Kasumi-1 (cell line): ENCODE measurements at places on chromosomes 11 and 22.

DNA sequence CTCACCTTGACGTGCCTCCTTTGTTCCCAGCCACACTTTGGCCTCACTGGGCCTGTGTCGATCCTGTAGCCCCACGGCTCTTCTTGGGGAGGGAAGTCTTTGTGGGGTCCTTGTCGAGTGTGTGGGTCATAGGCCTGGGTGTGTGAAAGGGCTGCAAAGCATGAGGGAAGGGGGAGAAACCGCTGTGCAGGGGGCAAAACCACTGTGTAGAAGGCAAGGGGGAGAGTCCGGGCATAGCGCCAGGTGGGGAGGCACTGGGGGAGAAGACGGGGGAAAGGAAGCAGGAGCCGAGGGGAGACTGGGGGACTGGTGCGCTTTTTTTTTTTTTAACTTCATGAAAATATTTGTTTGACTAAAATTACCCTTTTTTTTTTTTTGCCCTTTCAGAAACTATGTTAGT lies 65.1 kb upstream of the RASD2 start:
- DNase-seq = peak; percentile 20

DNA sequence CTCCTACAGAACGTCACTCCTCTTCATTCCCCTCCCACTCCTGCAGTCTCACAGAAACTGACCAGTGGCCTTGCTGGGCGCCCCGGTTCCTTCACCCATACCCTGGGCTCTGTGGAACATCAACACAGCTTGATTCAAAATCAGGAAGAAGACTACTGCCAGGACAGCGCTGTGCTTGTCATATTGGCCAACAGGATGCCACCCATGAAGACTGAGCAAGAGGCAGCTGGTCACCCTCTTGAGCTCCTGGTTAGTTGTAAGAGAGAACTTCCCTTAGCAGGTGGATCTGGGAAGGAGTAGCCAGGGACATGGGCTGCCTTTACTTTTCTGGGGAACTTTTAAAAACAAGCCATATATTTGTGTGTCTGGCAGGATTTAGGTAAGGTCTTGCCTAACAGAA lies 110.4 kb upstream of the TIMP3 start:
- no peak for DNase-seq

DNA sequence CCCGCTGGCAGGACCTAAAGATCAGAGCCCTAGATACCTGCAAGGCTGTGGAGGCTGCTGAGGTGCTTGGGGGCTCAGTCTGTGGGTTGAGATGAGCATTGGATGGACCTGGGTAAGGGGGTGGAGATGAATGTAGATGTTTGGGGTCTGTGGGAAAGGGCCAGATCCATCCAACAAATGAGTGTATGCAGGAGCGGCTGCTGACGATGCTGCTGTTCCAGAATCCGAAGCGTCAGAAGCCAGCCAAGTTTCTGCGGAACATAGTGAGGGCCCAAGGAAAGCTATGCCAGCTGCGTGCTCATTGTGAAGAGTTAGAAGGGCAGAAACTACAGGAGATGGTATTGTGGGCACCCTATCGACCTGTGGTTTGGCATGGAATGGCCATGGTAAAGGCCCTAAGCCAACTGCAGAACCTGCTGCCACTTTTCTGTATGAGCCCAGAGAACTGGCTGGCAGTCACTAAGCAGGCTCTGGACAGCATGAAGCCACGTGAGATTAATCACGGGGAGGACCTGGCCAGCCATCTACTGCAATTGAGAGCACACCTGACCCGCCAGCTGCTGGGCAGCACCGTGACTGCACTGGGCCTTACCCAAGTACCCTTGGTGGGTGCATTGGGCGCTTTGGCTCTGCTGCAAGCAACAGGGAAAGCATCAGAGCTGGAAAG lies 36.6 kb downstream of the RRP8 start:
- no peak for DNase-seq

DNA sequence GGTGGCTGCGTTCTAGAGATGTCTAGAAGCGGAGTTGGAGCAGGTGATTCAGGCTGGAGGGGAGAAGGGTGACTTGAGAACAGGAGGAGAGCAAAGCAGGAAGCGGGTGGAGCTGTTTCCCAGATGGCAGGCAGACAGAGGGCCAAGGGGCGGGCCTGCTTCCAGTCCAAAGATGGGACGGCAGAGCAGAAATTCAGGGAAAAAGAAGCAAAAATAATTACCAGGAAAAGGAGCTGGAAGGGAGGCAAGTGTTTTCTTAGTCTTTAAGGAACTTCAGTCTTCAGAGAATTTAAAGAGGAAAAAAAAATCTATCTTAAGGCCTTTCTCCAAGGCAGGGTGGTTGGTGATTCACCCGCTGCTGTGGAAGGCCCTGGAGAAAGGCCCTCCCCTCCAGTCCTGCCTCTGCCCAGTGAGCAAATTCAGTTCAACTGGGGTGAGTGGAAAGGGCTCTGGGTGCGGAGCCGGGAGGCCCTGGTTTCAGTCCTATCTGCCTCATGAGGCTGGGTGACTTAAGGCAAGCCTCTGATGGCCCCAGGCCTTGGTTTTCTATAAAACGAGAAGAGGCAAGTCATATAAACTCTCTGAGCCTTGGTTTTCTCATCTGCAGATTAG lies 4.5 kb upstream of the CREB3L1 start:
- DNase-seq = peak; percentile 45

DNA sequence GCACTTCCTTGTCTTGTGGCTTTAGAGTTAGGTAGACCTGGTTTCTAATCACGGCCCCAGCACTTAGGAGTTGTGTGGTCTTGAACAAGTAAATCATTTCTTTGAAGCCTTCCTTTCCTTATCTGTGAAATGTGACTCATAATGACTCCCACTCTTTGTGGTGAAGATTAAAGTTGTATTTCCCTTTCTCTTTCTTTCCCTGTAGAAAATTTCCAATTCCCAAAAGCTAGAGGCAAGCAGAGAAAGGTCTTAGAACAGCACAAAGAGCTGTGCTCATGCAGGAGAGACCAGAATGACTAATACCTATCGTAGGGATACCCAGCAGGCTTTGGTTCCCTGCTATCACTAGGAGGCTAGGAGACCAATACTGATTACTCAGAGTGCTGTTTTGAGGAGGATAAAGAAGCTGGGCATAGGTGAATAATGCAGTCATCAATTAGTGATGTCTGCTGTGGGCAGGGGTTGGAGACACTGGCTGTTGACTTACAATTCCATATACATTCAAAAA lies 270.7 kb upstream of the SYN3 start:
- no peak for DNase-seq

GRCh38 chr11:83070731-83071566 lies 748 bp downstream of the RAB30 start:
- no peak for DNase-seq

DNA sequence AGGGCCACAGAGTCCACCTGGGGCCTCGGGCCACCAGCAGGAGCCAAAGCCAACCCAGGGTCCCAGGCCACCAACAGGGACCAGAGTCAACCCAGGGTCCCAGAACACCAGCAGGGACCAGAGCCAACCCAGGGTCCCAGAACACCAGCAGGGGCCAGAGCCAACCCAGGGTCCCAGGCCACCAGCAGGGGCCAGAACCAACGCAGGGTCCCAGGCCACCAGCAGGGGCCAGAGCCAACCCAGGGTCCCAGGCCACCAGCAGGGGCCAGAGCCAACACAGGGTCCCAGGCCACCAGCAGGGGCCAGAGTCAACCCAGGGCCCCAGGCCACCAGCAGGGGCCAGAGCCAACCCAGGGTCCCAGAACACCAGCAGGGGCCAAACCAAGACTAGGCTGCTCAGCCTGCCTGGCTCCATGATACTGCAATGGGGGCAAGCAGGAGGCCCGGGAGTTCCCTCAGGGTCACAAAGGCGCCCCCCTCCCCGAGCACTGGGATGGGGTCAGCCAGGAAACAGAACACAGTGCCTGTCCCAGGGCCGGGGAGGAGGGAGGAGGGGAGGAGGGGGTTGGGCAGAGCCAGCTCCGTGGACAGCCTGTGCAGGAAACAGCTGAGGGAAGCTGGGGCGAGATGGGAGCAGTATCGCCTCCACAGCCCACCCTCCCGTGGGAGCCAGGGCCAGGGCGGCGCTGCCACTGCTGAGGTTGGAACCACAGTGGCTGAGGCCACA lies 62.0 kb upstream of the PRR5 start:
- DNase-seq = no peak

DNA sequence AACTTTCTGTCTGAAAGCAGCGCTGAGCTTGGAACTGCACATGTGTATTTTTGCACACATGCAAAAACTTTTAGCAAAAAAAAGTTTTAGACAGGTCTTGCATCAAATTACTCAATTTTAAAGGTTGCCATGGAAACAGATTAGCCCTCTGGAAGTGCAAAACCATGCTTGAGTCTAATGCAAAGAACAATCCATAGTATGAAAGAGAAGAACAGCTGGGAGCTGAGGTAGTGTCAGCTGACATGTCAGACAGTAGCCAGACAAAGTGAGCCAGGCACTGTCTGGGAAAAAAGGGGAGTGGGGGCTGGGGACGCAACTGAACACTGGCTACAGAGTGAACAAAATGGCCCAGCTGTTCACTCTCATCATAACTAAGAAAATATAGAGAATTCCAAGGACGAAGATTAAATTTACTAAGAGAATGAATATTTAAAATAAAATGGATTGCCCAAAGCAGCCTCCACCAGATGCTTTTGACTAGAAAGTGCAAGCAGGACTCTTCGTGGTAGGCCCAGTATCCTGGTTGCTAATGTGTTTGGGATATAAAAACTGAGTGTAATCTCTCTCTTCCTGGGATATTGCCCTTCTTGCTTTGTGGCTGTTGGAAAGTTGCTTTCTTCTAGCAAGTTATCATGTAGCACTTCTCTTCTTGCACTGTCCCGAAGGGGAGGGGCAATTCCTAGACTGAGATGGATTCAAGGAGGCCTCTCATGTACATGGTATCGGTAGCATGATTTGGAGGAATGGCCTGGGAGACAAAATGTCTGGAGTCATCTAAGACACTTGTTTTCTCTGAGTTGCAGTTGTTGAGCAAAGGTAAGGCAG lies 434.1 kb upstream of the FAT3 start:
- DNase-seq = no peak

- no peak for DNase-seq
Observed at GRCh38 chr11:67534070-67534679, 10.9 kb upstream of the CABP2 start.

- no peak for DNase-seq
Observed at GRCh38 chr22:25953919-25954318, 211.9 kb downstream of the MYO18B start.

DNA sequence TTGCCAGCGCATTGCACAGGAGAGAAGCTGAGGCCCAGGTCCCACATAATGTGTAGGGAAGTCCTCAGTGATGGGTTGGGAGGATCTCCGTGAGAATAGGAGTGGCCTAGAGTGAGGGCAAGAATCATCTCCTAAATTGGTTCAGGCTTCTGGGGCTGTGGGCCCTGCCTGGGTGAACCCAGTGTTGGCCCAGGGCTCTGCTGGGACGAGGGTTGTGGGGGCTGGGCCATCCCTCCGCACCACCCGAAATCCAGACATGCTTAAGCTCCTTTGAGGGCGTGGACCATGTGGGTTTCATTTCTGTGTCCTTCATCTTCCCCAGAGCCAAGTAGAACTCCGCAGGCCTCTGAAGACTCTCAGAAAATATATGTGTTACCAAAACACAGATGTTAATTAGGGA lies 3.7 kb downstream of the MICALL1 start:
- DNase-seq = no peak

DNA sequence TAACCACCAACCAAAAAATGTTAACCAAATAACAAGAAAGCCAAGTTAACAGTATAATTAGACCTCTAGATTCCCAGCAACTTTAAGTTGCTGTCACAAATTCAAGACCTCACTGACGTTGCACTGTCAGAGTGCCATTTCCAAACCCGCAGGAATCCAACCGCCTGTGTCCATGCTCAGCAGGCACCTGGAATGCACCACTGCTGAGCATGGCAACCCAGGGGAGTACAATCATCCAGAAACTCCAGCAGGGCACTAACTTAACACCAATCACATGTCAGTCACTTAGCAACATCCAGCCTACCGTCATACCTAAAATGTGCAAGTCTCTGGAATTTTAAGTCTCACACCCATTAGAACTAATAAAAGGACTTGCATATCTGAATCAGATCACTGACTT lies 48.8 kb downstream of the SMCO4 start:
- DNase-seq = no peak

DNA sequence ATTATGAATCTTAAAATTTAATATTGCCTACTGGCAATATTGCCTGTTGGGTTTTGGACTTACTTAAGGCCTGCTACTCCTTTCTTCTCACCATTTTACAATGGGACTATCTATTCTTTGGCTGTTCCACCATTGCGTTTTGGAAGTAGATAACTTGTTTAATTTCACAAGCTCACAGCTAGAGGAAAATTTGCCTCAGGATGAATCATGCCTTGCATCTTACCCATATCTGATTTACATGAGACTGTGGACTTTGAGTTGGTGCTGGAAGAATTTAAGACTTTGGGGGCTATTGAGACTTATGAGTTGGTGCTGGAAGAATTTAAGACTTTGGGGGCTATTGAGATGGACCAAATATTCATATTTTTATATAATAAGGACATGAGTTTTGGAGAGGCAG lies 662.6 kb downstream of the METTL15 start:
- no peak for DNase-seq
